ENCODE measurements at places on chromosomes 5 and 9.

GRCh38 chr9:10649076-10649475, 36.3 kb upstream of the PTPRD start:
- no peak for DNase-seq

DNA sequence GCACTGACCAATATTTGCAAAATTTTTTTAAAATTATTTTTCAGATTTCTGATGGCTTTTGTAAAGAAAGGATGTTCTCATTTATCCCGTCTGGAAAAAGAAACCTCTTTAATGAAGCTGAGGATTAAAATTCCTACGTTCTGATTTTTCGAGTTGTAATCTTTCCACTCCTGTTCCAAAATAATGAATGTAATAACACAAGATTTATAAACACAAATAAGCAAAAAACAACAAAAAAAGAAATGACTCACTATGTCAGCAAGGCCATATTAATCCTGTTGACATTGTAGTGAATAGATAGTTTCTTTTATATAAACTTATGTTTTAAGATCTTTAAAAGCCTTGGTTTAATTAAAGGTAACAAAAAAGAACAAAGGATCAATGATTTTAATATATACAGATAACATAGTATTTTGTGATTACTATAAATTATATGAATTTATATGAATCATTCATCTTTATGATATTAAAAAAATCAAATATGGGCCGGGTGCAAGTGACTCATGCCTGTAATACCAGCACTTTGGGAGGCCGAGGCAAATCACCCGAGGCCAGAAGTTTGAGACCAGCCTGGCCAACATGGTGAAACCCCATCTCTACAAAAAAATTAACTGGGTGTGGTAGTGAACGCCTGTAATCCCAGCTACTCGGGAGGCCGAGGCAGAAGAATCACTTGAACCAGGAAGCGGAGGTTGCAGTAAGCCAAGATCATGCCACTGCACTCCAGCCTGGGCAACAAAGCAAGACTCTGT, 336.6 kb upstream of the DAB2 start:
- DNase-seq, result no peak

- no peak for DNase-seq
Observed at GRCh38 chr9:137429546-137429890, 6.3 kb downstream of the NOXA1 start.

DNA sequence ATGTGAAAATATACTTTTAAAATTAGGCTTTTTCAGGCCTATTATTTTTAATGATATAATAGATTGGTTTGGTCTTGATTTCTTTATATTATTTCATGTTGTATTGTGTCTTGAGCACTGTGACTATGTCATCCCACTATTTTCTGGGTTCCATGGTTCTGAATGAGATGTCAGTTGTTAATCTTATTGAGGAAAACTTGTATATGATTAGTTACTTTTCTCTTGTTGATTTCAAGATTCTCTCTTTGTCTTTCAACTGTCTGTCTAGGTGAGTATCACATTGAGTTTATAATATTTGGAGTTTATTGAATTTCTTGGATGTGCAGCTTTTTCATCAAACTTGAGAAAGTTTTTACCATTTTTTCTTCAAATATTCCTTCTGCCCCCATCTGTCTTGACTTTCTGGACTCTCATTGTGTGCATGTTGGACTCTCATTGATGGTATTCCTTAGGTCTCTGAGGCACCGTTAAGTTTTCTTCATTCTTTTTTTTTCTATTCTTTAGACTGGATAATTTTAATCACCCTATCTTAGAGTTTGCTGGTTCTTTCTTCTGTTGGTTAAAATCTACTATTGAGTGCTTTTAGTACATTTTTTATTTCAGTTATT, 175.8 kb downstream of the TMEM167A start:
- DNase-seq, result no peak

- DNase-seq, result no peak
Observed at GRCh38 chr5:109920736-109921135, 231.0 kb downstream of the MAN2A1 start.

GRCh38 chr9:37732086-37732741, 21.4 kb upstream of the TRMT10B start:
- DNase-seq, result no peak

- DNase-seq, result no peak
Observed at GRCh38 chr5:154117930-154118329, 72.6 kb upstream of the GALNT10 start.

DNA sequence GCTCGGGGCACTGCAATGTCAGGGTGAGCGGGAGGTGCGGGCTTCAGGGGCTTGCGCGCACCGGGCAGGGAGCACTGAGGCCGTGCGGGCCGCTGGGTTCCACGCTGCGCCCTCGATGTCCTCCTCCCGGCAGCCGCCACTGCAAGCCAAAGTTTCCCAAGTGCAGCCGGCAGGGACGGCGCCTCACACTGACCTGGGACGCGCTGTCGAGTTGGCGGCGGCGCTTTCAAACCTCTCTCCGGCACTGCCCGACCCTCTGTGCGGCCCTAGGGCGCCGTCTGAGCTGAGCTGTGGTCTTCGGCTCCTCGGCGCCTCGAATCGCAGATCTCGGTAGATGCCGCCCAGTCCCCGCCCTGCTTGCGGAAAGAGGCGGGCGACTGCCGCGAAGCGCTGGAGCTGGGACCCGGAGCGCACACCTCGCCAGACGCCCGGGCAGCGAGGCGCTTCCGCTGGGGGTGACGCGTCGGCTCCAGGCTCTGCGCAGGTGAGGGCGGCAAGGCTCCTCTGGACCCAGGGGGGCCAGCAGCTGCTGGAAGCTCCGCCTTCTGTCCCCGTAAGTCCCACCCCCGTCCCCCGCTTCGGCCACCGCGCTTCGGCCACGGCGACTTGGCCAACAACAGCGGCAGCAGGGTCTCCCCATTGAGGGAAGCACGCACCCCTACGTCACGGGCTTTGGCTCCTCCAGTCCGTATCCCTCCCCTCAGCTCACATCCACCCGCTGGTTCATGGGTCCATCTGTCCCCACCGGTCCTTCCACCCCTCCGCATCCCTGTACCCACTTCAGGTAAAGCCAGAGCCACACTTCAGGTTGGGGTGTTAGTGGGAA, at the start of gene ANKRD34B:
ANKRD34B (minus strand) TSS at position 320 of the 826 bp plus-strand sequence. CDS start 10,261 bp downstream, outside the sequence.
- no peak for DNase-seq

DNA sequence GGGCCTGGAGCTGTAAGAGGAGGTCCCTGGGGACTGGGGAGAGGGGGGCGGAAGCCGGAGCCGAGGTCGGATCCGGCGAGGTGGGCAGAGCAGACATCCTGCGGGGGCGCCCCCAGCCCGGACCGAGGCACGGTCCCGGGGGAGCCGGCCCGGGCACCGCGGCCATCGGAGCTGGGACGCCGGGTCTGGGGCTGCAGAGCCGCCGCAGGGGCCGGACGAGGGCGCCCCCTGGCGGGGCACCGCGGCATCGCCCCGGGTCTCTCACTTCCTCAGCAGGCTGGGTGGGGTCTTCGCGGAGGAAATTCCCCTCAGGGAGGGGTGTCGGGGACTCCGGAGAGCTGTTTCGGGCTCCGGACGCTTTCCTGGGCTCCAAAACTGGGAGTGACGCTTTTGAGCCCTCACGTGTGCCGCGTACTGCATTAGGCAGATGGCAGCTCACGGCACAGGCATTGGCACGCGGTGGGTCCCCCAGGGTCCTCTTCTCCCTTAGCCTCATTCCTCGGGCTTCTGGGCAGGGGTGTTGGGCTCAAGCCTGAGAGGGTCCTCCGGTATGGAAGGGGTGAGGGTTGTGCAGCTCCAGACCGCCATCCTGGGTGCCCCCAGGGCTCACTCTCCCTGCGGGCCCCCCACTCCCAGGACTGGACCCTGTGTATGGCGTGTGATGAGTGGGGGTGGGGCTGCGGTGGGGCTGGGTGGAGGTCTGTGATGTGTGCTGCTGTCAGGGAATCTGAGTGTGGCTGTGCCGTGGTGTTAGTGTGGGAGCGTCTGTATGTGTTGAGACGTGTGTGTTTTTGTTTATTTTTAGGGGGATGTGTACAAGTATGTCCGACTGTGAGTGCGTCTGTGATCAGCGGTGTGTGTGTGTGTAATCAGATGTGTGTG, 29.6 kb downstream of the LHX2 start:
- DNase-seq, result no peak

- DNase-seq, result peak; percentile 53
Observed at GRCh38 chr5:10689391-10690081, 71.5 kb downstream of the DAP start.

DNA sequence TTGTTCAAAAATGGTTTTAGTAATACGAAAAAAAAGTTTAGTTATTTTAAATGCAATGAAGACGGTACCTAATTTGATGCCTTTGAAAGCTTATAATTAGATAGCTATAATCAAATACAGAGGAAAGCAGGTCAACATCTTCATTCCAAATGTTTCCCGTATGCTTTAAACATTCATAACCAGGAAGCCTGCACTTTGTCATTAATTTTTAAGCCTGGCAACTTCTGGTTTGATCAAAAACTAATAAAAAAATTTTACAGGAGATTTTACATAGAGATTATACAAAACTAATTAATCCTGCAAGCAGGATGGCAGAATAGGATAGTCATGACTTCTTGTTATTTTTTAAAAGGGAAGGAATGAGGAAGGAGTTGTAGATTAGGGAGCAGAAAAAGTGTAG, 353.0 kb downstream of the FBXL17 start:
- no peak for DNase-seq

GRCh38 chr9:27022920-27023319, 17.4 kb upstream of the LRRC19 start:
- no peak for DNase-seq

- DNase-seq, result no peak
Observed at GRCh38 chr5:488744-489688, 35.2 kb downstream of the SLC9A3 start.

GRCh38 chr5:160792732-160793529, 59.1 kb downstream of the ATP10B start:
- no peak for DNase-seq

DNA sequence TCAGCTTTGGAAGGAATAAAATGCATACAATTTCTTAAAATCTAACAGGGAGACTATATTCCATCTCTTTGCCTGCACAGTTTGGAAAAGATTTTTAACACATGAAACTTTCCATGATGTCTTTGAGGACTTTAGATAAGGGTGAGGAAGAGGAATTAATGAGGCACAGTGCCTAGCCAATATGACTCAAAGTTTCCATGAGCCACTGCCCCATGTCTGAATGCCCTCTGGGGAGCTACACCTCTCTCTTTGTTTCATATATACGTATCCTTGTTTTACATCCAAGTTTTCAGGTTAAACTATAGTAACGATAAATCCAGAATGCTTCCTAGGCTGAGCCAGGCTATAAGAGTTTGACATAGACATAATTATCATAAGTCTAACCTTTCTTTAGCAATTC, 349.3 kb upstream of the TLE4 start:
- no peak for DNase-seq

- DNase-seq, result no peak
Observed at GRCh38 chr5:6395621-6396020, 17.3 kb upstream of the MED10 start.

DNA sequence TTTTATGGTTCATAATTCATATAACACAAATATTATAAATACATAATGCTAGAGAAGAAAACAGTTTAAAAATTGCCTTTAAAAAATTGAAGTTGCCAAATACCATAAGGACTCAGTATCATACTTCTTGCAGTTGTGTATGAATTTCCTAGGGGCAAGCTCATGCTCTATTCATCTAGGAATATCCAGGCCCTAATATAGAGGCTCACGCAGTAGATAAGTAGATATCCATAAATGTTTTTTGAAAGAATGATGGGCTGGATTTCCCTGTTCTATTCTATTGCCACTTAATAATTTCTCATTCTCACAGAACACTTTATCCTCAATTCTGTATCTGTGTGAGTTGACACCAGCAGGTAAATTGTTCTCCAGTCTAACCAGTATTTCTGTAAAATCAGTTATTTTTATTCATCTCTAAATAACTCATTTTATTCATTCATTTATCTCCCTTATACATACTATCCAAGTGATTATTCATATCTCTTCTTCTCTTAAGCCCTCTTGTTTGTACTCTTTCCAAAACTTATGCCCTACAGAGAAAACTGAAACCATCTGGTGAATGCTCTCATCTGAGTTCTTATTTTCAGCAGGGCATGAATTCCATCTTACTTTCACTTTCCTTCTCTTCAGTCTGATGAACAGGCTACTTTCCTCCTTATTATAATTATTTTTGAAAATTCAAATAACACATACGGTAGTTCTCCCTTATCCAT, 97.1 kb downstream of the SLC44A1 start:
- peak; percentile 64 for DNase-seq

DNA sequence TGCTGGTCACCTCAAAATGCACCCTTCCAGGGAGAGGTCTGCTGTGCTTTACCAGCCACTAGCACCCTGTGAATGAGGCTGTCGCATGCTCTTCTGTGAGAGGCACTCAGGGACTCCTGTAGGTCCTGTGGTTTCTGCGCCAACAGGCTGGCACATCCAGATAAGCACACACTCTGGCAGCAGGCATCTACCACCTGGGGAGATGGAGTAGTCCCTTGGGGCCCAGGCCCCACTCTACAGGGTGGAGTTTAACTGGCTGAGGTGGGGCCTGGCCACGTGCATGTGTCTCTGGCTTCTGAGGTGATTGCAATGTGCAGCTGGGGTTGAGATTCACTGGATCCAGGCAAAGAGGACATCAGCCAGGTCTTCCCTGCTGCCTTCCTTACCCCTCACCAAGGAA, 32.3 kb downstream of the TMEM174 start:
- DNase-seq, result no peak

- DNase-seq, result peak; percentile 40
Observed at GRCh38 chr9:99822806-99823591, 1.3 kb downstream of the NR4A3 start.

DNA sequence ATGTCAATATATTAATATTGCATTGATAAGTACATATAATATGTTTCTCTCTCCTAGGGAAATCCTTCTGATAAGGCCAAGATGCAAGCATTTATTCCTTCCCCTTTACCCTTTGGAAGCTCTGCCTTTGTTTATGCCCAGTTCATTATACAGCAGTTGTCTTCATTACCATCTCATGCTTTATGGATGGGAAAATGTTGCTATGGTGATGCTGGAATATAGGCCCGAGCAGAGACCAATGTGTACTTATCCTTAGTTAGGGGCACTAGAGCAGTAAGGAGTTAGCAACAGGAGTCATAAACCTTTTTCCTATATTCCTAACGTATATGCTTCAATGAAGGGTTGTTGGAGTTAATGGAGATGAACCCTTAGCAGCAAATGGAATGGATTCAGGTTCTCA, 19.4 kb upstream of the NMUR2 start:
- no peak for DNase-seq

DNA sequence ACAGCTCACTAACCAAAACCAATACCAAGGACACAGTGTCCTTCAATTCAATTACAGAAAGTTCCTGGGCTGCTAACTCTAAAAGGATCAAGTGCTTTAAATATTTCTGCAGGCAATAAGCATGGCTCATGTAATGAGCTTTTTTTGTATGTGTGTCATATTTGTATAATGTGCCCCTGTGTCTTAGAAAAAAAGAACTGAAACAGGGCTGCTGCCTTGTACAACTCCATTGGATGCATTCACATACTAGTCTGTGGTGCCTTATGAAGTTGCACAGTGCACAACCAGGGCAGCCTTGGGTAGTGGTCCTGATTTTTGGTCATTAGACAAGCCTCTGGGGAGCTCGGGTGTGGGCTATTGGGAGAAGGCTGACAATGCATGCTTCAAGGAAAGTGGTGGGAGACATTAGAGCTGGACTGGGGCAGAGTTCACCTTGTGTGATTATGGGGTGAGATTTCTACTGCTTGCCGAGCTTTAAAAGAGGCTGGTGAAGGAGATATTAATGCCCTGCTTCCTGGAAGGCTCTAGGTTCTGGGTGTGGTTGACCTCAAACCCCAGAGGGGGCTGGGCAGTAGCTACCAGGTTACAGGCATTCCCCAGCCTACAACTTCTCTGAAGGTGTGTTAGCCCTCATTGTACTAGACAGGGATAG, 3.6 kb upstream of the CPEB4 start:
- DNase-seq, result no peak

GRCh38 chr5:137636830-137637714, 98.8 kb downstream of the KLHL3 start:
- DNase-seq, result no peak

Data from fibroblast of gingiva (primary cell).